Heart right ventricle (tissue), 16 donors: ENCODE measurements at places on chromosomes 5 and 9. TPM values are rescaled to one million over a fixed set of nuclear protein-coding genes. Genes with fewer than 3 reads are reported as not detected.

RGMB gene
- total RNA-seq: 12.7 TPM

- DNase-seq: no peak
Measured at GRCh38 chr5:115484368-115484767, 60.2 kb downstream of the FEM1C start.

RLN1 gene
- total RNA-seq: 0.38 TPM

- no peak for DNase-seq
Measured at GRCh38 chr9:69760278-69760610, 433 bp upstream of the PTAR1 start.

VLDLR gene
- total RNA-seq: 139 TPM

DNA sequence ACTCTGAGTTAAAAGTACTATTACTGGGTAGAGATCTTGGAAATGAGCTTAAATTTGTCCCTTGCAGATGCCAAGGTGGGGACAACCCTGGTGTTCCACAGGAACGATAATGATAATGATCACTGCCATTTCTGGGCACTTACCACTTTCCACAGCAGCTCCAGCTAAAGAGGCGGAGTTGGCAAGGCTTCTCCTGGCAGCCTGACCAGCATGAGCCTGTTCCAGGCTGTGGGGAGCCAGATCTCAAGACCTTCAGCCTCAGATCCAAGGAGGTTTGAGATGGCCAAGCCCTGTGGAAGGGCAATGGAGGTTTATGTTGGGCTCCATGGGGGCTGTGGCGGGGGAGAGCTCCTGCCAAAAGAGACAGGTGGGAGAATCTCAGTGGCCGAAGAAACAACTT is 244.9 kb upstream of the MVB12B start:
- DNase-seq: no peak

DNA sequence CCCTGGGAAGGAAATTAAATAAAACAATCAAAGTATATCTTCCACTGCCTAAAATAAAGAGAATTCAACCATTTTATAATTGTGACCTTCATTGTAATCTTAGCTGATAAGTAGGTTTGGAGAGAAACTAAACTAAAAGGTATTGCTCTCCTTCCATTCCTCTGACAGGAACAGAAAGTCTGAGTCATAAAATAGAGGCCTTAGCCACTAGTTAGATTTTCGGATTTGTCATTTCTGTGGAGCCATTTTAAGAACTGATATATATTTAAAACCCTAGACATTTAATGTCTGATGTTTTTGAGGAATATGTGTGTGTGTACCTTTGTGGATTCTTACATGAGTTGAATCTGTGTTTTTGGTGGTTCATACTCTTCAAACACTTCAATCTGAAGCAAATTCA is 11.8 kb upstream of the TMC1 start:
- no peak for DNase-seq

GPR151 gene
- not detected for total RNA-seq

CNTNAP3 gene
- total RNA-seq: 13.2 TPM

- no peak for DNase-seq
Measured at GRCh38 chr5:43113546-43113945, 7.2 kb upstream of the ZNF131 start.

AQP7 gene
- 104 TPM for total RNA-seq

SLC34A3 gene
- total RNA-seq: not detected
